Esophagus mucosa (tissue), 1 donor: ENCODE measurements at places on chromosomes 6 and 20. TPM values are rescaled to one million over a fixed set of nuclear protein-coding genes. Genes with fewer than 3 reads are reported as not detected.

DNA sequence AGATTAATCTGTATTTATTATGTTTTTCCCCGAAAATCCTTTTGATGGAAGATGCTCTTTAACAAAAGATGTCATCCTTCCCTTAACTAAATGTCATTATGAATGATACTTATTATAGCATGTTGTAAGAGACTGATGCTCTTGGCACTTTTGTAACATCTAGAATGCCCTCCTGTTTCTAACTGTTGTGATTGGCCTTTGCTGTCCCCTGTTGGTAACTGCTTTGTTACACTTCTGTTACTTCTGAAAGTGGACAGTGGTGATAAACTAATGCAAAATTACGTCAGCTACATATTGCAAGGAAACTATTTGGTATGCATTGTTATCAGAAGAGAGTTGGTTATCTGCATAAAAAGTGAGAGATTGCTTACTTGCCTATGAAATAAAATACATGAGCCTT is 5.8 kb downstream of the TTK start:
- ATAC-seq: no peak

DNA sequence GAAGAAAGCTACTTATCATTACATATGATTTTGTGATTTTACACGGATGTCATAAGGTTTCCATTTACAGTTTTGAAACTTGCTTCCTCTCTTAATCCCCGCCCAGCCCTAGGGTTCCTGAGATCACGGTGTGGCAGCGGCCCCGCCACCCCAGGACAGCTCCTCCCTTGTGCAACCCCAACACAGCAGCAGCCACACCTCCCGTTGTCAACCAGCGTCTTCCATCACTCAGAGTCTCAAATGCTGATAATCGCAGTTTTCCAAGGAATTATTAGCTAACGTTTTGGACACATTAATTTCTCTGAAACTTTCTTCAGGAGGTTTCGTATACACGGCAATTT is 204.8 kb downstream of the THBS2 start:
- ATAC-seq: no peak

DNA sequence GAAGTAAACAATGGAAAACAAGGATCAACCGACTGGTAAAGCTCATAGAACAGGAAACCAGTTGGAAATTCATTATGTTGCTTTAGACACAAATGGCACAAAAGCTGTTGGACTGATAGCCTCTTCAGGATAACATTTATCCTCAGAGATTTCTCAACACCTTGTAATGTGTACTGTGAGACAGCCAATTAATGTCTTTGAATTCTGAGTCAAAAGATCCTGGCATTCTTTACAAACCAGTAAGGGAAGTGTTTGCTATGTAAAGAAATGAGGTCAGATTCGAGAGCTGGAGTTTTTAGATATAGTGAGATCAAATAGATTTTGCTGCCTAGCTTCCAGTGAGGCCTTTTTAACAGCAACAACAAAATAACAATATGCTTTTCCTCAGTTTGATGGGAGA is 439.2 kb downstream of the C6orf118 start:
- ATAC-seq: no peak

- no peak for ATAC-seq
These were observed 261.9 kb upstream of the ARID1B start for GRCh38 chr6:156515242-156515641.

GRCh38 chr6:148242180-148242579 is 100.5 kb upstream of the SASH1 start:
- no peak for ATAC-seq

DNA sequence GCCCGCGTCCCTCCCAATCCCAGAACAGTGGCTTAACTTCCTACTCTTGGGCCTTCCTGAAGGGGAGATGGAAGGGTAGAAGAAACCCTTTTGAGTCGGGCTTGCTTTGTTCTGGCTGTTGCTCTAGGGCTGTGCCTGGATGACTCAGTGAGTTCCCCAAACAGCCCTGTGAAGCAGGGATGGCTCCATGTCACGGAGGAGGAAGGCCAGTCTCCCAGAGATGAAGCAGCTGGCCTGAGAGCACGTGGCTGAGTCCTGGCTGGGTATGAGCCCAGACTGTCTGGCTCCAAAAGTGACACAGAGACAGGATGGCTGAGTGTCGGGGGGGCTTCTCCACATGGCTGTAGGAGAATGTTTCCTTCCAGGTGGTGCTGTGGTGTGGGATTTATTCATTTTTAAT is 4.6 kb downstream of the SYTL3 start:
- ATAC-seq: peak; percentile 78

MEP1A gene
- not detected for total RNA-seq

OR12D3 gene
- not detected for total RNA-seq

ERVFRD-1 gene
- not detected for total RNA-seq

PPIL6 gene
- 0.84 TPM for total RNA-seq
